ENCODE measurements at places on chromosomes 6 and 20.
A peak's percentile ranks its signal among the peaks of the same experiment; 100 is the strongest.

DNA sequence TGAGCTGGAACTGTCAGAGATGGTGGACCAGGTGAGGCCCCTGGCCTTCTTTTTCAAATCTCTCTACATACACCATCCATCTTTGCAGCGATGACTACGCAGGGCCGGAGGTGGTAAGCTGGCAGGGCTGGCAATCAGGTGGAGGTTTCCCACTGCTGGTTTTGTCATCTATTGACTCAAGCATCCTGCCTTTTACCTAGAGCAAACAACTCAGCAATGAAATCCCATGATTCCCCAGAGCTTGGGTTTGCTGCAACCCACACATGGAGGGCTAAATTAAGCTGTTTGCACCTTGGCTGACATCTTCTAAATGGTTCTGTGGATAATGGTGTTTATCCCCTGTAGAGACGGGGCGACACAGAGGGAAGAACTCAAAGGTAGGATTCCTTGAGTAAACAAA, 170.2 kb downstream of the SCP2D1 start:
- DNase-seq = no peak

GRCh38 chr6:41836022-41836659, 48.6 kb downstream of the TOMM6 start:
- DNase-seq = peak; percentile 58

DNA sequence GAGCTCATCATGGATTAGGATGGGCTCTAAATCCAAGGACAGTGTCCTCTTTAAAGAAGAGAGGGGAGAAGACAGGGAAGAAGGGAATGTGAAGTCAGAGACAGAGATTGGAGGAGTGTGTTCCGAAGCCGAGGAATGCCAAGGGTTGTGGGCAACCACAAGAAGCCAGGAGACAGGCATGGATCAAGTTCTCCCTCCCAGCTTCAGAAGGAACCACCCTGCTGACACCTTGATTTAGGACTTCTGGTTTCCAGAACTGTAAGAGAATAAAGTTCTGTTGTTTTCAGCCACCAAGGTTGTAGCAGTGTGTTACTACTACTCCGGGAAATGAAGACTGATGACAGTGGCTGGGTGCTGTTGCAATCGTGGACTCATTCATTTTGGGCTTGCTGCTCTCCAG, 120.1 kb downstream of the RPS12 start:
- DNase-seq = no peak

DNA sequence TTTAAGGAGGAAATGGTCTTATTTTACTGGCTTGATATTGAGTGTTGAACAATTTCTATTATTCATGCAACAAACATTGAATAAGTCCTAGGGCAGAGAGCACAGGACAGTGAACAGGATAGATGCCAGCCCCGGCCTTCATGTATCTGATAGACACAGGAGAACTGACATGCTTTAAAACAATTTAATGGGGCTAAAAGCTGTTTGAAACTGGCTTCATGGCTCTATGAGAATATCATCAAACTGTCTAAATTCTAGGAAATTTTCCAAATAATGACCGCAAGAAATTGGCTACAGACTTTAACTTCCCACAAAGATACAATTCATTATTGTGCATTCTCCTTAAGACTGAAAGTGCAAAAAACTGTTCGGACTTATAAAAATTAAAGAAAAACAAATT, 69.0 kb downstream of the ID4 start:
- no peak for DNase-seq

DNA sequence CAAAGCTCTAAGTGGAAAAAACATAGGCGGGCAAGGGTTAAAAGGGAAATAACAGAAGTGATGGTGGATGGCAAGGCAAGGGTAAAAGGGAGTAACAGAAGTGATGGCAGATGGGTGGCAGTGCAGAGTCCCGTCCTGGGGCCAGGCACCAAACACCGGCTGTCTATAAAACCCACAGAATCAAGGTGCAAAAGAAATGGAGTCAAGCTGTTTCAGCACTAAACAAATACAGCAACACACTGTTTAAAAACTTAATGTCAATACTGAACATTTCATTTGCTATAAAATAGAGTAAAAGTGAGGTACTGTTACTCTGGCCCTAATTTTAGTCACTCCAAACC, 87.6 kb downstream of the MAN1A1 start:
- DNase-seq = no peak

- no peak for DNase-seq
Observed at GRCh38 chr20:3778976-3779375, 2.3 kb downstream of the SPEF1 start.

DNA sequence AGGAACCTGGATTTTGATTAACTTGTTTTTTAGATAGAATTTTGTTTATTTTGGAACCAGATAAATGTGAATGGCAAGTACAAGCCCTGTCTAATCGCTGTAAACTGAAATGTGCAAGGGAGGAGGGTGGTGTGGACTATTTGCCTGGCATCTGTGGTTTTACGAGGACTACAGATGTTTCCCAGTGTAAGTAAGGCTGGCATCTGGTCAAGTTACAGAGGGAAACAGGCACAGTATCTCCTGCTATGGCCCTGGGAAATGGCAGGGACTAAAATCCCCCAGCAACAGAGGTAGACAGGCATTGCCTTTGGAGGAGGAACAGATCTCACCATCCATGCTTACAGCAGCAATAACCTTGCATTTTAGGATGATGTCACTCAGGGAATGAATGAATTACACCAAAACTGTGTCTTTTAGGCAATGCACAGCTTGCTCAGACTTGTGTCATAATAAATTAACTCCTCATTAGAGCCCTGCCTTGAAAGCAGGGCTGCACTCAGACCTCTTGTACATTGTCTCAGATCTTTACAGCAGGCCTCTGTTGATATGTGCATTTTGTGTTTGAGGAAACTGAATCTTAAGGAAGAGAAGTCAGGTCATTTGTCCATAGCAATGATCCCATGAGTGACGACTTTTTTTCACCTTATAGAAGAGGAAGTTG, 96.2 kb downstream of the TCP11 start:
- DNase-seq = no peak

DNA sequence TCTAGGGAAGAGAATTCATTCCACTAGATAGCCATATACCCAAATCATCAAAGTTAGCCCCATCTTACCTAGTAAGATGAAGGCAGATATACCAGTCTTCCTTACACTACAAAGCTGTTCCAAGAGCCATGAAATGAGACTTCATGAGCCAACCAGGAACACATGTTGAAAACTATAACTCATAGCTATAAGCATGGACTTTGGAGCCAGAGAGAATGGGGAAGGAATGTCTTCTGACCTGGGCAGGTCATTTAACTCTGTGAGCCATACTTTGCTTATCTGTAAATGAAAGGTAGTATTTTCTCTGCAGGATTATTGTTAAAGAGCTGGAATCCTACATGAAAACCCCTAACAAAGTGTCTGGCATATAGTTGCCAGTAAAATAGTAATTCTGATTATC, 27.3 kb downstream of the ADGRF5 start:
- no peak for DNase-seq

Measured in thymus (tissue), 14 donors.